ENCODE measurements at places on chromosomes 1 and 21. TPM values are rescaled to one million over a fixed set of nuclear protein-coding genes. Genes with fewer than 3 reads are reported as not detected.

CFHR5 gene
- polyA plus RNA-seq, result not detected

ANGPTL3 gene
- polyA plus RNA-seq, result 0.67 TPM

ADCY10 gene
- polyA plus RNA-seq, result 0.26 TPM

CYYR1 gene
- polyA plus RNA-seq, result 82.3 TPM

CDA gene
- polyA plus RNA-seq, result 0.52 TPM

CBS gene
- polyA plus RNA-seq, result 5.1 TPM

SLC2A5 gene
- 1.0 TPM for polyA plus RNA-seq

ATP1A2 gene
- polyA plus RNA-seq, result 7.7 TPM

ST6GALNAC3 gene
- polyA plus RNA-seq, result 32.6 TPM

- no peak for DNase-seq
Measured at GRCh38 chr1:18426580-18426979, 54.1 kb upstream of the KLHDC7A start.

DNA sequence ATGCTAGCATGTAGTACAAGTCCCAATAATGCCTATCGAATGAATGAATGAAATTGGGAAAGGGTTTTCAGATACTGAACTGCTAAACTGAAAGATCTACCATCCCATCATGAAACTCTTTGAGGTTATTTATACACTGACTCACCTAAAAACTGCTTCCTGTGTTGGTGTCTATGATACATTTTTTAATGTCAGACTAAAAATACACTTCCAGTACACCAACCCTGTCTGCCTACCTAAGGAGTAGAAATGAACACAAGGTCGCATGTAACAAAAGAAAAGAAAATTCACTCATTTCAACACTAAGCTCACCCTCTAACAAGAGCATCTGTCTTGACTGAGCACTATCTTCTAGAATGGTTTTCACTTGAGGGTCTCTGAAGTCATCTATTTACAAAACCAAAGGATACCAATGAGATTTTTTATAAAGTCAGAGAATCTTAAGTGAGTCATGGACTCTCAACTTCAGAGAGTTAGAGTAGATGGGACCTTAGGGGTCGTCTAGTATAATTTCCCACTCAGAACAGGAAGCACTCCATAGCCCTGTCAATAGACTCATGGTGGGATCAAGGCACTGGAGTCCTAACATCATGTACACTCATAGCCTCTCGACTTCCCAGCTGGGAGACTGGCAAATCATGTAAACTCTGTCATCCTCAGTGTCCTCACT, 53.4 kb downstream of the WLS start:
- DNase-seq, result no peak

DNA sequence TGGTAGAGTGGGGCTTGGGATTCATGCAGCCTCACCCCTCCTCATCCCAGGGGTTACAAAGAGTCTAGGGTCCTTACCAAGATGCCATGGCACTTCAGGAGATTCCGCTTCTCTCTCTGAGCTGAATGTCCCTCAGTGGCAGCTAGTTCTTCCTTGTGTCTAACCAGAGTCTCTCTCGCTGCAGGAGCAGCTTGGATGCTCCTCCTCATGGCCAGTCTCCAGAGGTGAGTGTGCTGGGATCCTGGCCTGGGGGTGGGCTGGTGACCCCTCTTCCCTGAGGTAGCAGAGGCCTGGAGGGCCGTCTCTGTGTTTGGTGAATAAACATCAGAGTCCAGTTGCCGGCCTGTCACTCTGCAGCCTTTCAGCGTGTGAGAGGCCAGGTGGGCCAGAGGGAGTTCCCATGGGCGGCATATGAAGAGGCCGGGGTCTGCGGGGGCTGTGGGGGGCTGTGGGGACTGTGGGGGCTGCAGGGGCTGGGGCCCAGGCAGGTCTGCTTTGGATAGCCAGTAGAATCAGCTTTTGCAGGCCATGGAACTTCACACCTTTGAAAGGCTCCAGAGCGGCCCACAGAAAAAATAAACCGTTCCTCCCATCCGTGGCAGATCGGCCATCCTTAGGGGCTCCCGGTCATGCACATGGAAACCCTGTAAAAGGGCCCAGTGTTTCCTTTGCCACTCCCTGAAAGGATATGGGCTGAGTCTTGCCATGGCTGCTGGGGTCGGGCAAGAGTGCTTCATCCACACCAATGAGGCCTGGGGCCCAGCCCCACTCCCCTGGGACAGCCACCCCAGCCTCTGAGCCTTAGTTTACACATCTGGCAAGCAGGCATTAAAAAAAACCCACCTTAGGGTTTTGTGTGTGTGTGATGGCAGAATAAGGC, 256.4 kb downstream of the FOXD2 start:
- DNase-seq, result no peak

- no peak for DNase-seq
Measured at GRCh38 chr21:24372506-24372905, 1234.8 kb downstream of the MRPL39 start.

DNA sequence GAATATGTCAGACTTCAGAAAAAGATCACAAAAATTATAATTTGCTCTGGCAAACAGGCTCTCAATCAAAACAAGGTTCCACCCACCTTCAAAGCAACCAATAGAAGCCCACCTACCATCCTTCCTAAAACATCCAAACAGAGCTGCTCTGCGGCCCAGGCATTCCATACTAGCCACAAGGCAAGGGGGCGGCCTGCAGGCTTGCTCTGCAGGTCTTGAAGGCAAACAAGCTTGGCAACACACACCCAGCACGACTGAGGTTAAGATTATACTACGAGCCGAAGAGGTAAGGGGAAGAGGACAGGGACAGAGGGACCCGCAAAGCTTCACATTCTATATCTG, 207.3 kb downstream of the SLC45A1 start:
- no peak for DNase-seq

DNA sequence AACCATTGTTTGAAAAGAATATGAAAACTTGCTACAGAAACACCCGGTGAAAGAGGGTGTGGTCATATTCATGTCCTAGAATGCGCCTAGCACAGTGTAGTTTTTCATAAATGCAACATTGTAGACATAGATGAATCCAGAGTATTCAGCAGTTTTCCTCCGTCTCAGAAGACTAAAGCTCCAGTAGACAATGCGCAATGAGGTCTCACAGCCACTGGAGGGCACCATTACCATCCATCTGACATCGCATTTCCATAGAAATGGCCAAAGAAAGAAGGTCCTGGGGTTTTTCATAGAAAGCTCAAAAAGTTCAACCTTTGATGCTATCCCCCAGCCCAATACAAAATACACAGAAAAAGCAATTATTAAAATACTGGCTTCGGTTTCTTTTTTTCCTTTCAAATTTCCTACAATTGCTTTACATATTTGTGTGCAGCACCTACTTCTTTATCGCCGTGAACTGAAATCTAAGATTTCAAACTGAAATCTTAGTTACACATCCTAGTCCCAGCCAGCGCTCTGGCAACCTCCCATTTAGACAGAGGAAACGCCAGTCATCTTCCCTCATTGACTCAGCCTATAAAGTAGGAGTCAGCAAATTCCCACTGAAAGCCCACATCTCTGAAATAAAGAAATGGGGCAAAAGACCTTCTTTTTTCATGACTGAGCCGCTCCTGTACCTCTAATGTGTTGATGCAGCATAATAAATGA, 3.9 kb upstream of the CD58 start:
- no peak for DNase-seq

GRCh38 chr1:230125640-230126528, 58.8 kb downstream of the GALNT2 start:
- DNase-seq, result no peak

GRCh38 chr1:235068158-235069121, 60.2 kb downstream of the TOMM20 start:
- no peak for DNase-seq

GRCh38 chr1:202577381-202577780, 132.9 kb downstream of the SYT2 start:
- DNase-seq, result no peak

DNA sequence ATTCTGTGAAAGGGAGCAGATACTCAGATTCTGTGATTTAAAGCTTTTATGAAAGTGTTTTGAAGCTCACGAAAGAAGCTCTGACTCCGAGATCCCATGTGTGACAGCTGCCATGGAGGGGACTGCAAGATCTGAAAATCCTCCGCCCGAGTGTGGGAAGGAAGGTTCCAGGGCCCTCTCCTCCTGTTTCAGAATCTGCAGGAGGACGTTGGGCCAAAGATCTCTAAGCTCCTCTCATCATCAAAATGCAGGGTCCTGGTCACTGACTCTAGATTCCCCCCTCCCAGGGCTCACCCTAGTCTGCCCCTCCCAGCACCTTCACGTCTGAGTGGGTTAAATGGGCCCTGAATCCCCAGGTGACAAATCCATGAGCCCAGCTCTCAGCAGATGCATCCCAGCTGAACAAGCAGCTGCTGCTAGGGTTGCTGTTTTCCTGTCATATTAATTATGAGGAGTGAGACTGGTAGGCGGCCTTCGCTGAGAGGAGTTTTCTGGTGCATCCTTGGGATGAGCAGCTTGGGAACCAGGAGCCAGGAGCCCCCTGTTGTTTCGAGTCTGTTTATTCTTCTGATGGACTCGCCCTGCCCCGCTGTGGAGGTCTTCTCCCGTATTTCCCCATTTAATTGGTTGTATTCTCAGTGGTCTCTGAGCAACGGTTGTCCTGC, 402.0 kb downstream of the MATN1 start:
- no peak for DNase-seq

DNA sequence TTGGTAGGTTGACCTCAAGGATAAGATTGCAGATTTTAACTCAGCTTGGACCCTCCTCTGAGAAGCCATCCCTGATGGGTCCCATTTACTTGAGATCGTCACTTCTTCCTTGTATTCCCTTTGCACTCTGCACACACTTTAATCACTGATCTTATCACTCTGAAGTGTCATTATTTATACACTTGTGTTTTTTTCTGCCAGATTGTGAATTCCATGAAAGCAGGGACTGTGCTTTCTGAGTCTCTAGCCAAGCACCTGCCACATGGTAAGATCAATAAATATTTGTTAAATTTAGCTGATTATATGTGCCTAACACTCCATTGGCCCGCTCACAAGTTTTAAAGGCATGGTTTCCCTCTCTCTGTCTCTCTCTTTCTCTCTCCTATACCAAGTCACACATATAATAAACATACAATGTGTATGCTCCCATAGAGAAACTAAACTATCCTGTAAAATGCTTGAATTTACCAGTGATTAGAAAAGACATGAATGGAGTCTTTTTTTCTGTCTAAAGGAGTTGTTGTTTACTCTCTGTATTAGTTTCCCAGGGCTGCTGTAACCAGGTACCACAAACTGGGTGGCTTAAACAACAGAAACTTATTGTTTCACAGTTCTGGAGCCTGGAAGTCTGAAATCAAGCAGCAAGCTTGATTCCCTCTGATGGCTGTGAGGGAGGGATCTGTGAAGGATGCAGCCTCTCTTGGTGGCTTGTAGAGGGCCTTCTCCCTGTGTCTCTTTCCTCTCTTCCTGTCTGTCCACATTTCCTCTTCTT, 105.2 kb upstream of the GADD45A start:
- DNase-seq, result no peak

- DNase-seq, result no peak
Measured at GRCh38 chr1:7613851-7614205, 157.3 kb upstream of the VAMP3 start.
